Activated CD8-positive, alpha-beta memory T cell treated with anti-CD3 and anti-CD28 coated beads, Interleukin-2, amount 50 U/mL, for 4 hours (primary cell): ENCODE measurements at places on chromosomes 2 and 18.

DNA sequence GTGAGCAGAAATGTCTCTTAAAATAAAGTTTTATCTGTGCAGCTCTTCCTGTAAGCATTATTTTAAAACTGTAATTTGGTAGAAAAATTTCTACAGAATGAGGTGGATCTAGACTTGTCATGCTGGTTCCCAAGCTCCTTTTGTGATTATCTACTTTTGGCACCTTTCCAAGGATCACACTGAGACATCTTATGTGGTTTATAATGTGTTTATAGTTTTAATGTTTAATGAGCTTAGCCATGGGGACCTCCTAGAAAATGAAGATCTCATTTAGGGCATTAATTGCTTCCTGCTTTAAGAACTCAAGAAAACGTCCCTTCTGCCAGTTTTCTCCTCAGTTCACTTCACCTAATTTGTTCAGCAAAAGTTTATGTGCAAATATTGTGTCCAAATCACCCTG lies 468.4 kb downstream of the SUCLG1 start:
- DNase-seq: no peak

- DNase-seq: no peak
Observed at GRCh38 chr2:2837746-2838547, 506.9 kb upstream of the MYT1L start.

DNA sequence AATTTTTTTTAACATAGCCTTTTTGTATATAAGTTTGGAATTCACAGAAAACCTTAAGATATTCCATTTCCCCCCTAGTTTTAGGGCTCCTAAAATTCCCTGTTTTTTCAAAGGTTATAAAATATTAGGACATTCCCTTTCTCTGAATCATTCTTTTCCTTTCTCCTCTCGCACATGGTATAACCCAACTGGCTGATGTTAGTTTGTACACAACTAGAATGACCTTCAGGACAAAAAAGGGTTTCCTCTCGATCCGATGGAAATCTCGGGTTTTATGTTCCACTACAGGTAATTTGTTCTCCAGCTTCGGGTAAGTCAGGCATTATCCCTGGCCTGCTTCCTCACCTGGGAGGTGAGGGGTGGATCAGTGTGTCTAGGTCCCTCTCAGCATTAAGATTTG lies 215.1 kb downstream of the LDLRAD4 start:
- DNase-seq: no peak

DNA sequence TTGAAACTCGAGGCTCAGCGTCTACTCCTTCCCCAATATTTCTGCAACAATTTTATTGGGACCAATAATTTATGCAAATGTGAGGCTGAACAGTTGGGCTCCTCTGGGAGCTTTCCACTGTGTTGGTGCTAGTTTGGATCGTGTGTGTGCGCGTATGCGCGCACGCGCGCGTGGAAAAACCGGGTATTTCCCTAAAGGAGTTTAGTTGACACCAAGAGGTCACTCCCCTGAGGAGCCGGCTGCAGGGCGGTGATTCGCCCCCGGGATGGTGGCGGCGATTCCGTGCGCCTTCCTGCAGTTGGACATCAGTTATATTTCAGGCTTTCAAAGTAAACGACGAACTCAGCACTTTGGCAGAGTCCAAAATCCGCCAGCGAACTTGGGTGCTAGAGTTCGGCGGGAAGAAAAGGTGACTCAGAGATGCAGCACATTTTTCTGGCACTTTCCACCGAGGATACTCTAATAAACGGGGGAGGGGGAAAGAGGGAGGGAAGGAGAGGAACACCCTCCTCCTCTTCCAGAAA lies 186.5 kb upstream of the FANCL start:
- no peak for DNase-seq

GRCh38 chr2:230225486-230225885 lies at the start of gene SP140:
Gene SP140, plus strand, starts transcription at chr2:230225736. Its CDS starts 109 bp downstream, at chr2:230225845.
- peak; percentile 65 for DNase-seq

DNA sequence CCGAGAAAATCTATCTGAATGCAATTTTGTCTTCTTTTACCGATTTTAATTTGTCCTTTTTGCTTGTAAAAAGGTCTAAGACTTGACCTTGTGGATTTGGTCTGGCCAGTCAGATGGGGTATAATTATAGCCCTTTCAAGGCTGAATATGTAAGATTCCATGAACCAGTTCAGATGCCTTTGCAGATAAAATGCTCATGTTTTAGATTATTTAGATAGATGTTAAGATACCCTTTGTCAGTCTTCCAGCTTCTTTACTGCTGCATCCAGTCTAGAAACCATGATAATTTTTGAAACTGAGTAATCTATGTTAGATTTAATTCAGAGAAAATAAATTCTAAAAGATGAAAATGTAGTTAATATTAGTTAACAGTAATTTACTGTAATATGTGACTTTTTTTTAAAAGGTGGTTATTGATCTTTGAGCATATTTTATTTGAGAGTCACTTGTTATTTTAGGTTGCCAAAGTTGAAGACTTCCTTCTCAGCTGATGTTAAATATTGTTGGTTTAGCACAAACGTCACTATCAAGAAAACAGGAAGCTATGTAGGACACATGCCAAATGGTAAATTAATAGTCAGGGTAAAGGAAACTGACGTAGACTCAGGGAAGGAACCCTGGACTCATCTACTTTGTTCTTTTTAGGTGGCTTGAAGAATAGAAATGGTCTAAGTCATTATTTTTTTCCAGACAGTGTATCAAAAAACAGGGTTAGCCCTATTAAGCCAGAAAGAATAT lies 29.8 kb downstream of the BABAM2 start:
- no peak for DNase-seq

DNA sequence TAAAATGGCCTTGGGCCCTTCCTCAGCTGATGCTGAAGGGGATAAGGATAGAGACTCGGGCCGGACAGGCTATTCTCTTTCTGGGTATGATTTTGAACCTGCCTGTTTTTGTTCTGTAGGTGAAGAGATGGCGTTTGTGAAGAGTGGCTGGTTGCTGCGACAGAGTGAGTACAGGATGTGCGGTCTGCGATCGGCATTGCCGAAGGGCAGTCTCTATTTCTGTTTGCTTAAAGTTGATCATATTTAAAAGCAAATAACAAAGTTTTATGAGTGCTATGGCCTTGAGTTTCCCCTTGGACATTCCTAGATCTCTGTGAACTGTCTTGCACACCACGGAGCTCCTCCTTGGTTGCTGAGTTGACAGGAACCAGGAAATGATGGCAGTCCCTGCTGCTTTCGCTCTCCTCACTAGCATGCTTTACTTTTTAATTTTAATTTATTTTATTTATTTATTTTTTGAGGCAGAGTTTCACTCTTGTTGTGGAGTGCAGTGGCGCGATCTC lies 15.7 kb downstream of the PLEKHB2 start:
- DNase-seq: no peak

DNA sequence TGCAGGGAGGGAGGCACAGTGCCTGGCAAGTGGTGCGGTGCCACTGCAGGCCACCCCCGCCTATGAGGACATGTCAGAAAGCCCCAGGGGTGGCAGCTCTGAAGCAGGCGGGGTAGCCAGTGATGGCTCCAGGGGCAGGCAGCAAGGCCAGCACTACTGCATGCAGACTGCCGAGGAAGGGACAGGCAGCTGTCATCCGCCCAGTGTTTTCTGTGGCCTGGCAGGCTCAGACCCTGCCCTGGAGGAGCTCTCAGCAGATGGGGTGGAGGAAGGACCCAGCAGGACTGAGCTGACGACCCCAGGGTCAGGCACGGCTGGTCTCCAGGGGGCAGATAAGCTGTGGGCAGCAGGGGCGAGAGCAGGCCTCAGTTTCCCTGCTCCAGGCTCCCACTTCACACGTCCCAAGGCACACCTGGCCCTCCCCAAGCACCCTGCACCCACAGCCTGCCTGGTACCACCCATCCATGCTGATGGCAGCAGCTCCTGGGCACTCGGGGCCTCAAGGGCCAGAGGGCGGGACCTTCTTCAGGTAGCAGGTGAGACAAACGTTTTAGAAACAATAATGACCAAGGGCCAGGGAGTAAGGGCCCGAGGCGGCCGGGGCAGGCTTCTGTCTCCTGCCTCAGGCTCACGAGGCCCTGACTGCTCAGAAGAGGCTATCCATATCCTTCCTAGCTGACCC lies 48.5 kb downstream of the HS6ST1 start:
- DNase-seq: no peak

- no peak for DNase-seq
Observed at GRCh38 chr2:65576861-65577601, 144.6 kb upstream of the SPRED2 start.

DNA sequence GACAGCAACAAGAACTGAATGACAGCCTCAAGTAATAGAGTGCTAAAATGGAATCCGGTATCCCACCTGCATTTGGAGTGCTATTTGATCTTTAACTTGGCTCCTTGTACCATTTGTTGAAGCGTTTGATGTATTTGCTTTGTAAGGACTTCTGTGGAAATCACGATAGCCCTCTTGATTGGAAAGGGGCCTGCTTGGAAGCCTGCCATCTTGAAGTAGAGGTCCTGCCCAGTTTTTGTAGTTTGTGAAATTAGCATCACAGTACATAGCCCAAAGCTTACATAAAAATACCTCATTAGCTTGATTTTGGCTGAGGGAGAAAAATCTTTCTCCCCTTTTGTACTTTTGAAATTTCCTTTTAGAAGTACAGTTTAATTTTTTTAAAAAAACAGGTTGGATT lies 2.7 kb downstream of the CDCA7 start:
- no peak for DNase-seq

- DNase-seq: no peak
Observed at GRCh38 chr2:178006710-178007109, 65.9 kb downstream of the PDE11A start.

- DNase-seq: no peak
Observed at GRCh38 chr2:24280645-24281044, 79.7 kb downstream of the ITSN2 start.
